ENCODE measurements at places on chromosomes 5 and 9.

- ATAC-seq: no peak
Measured at GRCh38 chr5:82821846-82822633, 255.2 kb downstream of the TMEM167A start.

DNA sequence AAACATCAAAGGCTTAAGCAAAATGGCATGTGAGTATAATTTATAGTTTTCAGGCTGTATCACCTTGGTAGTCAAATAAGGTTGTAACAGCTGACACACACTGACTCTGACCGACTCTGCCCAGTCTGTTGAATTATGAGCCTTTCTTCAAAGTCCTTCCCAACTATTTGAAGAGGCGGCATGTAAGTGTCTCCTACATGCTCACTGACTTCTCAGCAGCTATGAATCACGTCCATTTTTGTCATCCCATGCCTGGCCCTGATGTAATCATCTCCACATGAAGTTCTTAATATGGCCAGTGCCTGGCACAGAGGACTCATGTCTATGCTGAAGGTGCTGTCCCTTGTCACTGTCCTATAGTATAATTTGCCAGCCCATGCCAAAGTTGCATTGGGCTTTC is 5.1 kb upstream of the PTBP3 start:
- ATAC-seq: peak; percentile 42

- ATAC-seq: peak; percentile 97
Measured at GRCh38 chr5:109329333-109330237, 80.2 kb downstream of the PJA2 start.

GRCh38 chr9:84501587-84501986 is 161.0 kb upstream of the SLC28A3 start:
- no peak for ATAC-seq

DNA sequence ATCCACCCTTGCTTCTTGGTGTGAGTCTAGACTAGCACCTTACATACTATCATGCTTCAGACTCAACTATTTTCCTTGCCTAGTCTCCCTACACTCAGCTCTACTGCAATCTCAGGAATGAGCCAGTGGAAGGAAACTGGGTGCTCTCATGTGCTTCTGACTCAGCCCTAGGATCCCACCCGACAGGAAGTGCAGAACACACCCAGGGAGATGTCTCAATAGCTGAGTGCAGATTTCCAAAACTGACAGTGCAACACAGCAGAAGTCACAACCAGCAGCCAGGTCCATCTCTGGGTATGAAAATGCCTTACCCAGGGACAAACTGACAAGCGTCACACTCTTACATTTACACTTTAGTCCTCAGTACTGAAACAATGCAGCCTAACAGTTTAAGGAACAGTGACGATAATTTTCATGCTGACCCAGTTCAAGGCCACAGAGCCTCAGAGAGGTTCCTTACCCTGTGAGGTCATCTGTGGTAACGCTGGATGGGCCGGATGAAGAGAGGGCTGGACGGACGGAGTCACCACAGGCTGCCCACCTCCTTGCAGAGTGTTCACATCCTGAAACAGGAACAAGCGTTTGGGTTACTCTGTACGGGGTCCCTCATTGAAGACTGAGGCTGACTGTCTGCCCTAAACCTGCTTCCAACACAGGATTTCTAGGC is 33.0 kb downstream of the FKBP15 start:
- peak; percentile 39 for ATAC-seq

DNA sequence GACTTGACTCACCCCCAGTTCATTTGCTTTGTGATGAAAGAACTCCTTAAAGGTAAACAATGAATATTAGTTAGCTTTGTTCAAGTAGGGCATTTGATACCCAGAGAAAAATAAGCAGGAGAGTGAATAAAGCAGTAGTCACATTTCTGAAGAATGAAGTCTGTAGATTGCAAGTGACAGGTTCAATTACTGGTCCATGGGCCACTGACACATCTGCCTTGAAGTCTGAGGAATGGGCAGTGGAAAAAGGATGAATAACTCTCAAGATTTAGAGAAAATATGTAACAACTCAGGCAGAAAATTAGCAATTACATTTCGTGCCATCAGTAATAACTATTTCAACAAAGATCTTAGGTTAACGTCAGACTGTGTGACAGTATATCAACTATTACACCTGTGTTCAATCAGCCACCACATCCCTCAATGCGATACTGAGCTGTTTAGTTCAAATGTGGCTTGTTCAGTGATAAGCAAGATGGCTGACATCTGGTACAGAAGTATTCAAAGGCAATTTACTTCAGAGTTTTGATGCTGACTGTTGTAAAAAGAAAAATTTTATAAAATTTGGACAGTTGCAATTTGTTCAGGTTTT is 1890.7 kb upstream of the NUDT12 start:
- no peak for ATAC-seq

- ATAC-seq: no peak
Measured at GRCh38 chr5:116703941-116704340, 129.3 kb upstream of the SEMA6A start.

DNA sequence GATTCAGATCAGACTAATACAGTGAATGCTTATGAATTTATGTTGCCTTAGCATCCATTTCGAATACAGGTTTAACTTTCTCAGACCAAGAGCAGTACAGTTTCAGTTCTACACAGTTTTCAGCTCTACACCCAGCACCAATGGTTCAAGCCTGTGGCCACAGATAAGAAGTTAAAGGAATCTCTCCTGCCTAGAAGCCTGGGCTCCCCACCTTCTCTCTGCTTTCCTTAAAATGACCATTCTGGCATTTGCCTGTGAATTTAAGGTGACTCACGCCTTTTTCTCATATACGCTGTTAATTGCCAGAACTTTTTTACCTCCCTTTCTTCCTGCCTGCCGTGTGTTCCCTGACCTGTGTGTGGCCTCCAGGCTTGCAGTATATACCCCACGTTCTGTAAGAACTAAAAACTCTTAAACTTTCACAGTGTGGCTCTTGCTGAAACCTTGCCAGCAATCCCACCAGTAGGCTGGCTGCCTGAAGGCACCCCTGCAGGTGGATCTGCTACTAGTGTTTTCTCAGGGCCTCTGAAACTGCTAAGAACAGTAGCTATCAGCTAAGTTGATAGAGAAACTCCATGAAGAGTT is 692.8 kb upstream of the CDH18 start:
- ATAC-seq: no peak

DNA sequence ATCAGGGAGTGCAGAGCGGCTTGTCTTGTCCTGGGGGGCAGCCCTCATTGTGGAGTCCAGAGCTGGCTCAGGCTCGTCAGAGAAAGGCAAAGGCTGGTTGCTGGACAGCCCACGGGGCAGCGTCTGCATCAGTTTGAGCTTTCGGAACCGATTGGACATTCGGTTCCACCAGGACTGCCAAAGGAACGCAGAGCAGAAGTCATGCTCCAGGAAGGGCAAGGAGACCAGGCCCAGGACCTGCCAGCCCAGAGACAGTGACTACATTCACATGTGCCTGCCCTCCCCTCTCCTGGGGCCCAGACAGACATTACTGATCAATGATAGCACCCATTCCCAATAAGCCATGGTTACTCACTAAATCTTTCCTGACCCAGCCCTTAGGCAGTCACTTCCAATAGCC is 18.1 kb downstream of the ANKS6 start:
- no peak for ATAC-seq

DNA sequence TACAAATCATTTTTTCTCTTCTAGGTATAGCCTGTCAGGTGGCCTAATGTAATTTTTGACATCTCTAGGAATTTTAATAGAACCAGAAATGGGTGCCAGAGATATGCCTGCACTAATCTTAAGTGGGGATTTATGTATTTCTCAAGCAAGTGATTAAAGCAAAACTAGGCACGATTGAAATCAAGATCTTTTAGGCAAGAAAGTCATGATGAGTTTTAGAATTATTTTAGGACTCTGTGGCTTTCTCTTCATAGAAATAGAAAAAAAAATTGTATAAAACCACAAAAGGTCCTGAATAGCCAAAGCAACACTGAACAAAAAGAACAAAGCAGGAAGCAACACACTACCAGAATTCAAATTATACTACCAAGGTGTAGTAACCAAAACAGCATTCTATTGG is 952 bp upstream of the AMACR start:
- ATAC-seq: no peak

GRCh38 chr5:55338810-55339243 is 31.0 kb downstream of the MTREX start:
- ATAC-seq: no peak

GRCh38 chr5:36696059-36696673 is 89.8 kb downstream of the SLC1A3 start:
- ATAC-seq: peak; percentile 77

GRCh38 chr5:112331892-112332291 is 87.2 kb downstream of the EPB41L4A start:
- no peak for ATAC-seq

DNA sequence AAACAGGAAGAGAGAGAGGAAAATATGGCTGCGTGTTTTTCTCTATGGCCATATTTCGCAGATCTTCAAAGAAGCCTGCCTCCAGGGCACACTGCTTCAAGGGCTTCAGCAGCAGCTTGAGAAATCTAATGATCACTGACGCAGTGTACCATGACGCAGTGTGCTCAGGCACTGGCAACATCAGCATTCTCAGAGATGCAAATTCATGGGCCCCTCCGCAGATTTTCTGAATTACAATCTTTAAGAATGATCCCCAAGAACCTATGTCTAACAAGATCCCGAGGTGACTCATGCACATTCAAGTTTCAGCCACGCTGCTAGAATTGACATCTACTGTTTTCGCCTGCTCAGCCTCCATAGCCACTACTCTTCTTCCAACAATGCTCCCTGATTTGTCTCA is 143.9 kb upstream of the ZNF366 start:
- no peak for ATAC-seq

- no peak for ATAC-seq
Measured at GRCh38 chr9:16331031-16331430, 539.4 kb downstream of the BNC2 start.

DNA sequence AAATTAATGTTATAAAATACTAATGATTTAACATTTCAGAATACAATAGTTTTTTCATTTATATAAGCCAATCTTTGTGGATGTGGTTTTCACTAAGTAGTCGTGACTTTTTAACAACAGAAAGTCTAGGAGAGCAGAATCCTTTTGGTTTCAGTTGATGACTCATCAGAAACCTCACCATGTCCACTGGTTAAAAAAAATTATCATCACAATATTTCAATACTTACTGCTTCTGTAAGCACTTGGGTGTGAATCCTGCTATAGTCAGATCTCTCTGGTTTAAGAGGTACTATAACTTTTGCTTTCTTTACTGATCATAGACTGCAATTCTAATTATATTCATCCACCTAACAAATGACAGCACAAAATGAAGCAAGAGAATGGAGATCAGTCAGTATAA is 77.2 kb downstream of the MRPS30 start:
- no peak for ATAC-seq

DNA sequence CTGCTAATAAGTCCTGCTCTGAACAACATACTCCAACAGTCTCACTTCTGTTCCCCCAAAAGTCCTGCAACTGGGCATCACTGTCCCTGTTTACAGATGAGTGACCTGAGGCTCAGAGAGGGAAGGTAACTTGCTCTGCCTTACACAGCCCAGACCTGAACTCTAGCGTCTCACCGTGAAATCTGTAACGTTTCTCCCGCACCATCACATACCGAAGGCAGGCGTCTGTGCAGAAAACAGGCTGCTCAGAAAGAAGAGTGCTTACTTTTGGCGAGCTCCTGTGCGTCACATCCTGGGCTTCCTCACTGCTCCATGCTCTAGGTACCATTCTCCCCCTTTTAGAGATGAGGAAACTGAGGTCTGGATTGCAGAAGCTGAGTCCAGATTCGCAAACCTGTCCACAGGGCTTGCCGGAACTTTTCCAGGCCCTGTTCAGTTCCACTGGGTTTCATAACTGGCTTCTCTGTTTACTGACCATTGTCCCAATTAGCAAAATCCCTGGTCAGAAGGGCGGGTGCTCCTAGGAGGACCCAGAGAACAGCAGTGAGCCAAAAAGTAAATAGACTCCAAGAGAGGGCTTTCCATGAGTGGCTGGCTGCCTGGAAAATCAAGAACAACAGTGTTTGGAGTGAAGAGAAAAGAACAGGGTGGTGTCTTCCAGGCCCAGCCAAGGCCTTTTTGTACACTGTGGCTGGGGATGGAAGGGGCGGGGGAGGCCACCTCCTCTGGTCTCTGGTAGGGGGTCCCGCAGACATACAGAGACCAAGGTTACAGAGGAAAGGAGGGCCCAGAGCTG is 27.1 kb downstream of the GSN start:
- ATAC-seq: no peak

GRCh38 chr5:82886911-82887310 is 190.3 kb downstream of the TMEM167A start:
- ATAC-seq: no peak

- ATAC-seq: no peak
Measured at GRCh38 chr5:89276566-89277305, 393.8 kb upstream of the MEF2C start.

GRCh38 chr9:27033815-27034403 is 28.4 kb upstream of the LRRC19 start:
- ATAC-seq: peak; percentile 76

- no peak for ATAC-seq
Measured at GRCh38 chr5:17373814-17374556, 124.0 kb upstream of the TAF11L2 start.

DNA sequence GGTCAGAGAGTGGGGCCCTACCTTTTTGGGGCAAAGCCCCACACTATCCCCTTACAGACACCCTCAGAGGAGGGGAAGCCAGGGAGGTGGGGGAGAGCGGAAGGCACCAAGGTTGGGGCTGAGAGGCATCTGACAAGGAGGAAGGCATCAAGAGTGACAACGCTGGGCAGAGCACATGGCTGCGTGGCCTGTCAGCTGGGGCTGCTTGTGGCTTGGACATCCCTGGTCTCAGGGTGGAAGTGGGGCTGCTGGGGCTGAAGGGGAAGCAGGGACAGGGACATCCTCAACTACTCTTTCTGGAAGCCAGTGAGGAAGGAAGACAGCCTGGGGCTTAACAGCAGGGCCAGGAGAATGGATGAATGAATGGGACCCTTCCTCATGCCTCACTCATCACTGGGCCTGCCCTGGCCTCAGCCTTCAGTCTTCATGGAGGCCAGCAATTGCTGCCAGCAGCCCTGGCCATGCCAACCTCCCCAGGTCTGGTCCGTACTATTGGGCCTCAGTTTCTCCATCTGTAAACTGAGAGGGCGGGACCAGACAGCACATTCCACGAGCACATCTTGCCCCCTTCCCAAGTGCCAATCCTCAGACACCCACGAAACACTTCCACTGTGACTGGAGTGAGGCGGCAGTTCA is 993 bp upstream of the RALGDS start:
- ATAC-seq: no peak

DNA sequence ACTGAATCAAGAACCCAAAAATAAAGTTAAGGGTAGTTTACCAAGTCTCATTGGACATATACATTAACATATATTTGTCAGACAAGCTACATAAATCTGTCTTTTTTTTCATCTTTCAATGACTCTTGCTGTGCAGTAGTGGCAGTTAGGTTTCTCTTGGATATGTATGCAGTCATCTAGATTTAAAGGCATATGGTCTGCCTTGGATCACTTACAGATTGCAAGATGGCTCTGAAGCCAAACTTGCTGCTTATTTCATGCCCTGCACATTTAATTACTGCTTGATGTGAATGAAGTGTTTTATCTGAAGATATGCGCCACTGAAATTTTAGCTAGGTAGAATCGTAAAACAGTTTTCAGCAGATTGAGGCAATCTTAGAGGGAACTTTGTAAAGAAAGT is 18.6 kb upstream of the MAN2A1 start:
- no peak for ATAC-seq

Data from SK-N-SH treated with all-trans-retinoic acid at 6 μM for 48 hours (cell line).